ENCODE measurements at places on chromosomes 3 and 15. TPM values are rescaled to one million over a fixed set of nuclear protein-coding genes. Genes with fewer than 3 reads are reported as not detected.

Gene CADM2
- not detected for total RNA-seq

Gene C3orf85
- not detected for total RNA-seq

Gene GP9
- 0.53 TPM for total RNA-seq

Gene TM2D3
- total RNA-seq = 25.7 TPM

Gene IL17RB
- not detected for total RNA-seq

Gene EBLN2
- 1.4 TPM for total RNA-seq

Gene ZNF654
- 6.1 TPM for total RNA-seq

Gene SATB1
- 1.6 TPM for total RNA-seq

Gene MUSTN1
- total RNA-seq = not detected

Gene FSIP1
- total RNA-seq = 0.47 TPM
